ENCODE measurements at places on chromosomes 5 and 9.

DNA sequence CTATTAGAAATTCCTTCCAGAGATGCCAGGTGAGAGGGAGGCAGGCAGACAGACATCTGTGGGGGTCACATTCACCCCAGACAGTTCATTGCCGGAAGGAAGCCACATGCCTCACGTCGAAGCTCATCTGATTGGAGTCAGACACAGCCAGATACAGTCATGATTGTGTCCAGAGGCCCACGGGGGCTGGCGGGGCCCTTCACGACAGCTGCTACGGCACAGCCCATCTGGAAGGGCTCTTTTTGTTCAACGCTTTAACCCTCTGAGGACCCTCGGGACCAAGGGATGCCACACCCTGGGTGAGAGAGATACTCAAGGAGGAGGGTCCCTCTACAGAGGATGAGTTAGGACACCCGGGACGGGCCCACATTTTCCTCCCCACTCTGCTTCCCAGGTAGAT is 31.9 kb upstream of the GABRP start:
- DNase-seq: no peak

- DNase-seq: no peak
Observed at GRCh38 chr5:132474131-132474723, 16.3 kb downstream of the IRF1 start.

GRCh38 chr5:124692324-124692723 is 54.1 kb downstream of the ZNF608 start:
- DNase-seq: no peak

DNA sequence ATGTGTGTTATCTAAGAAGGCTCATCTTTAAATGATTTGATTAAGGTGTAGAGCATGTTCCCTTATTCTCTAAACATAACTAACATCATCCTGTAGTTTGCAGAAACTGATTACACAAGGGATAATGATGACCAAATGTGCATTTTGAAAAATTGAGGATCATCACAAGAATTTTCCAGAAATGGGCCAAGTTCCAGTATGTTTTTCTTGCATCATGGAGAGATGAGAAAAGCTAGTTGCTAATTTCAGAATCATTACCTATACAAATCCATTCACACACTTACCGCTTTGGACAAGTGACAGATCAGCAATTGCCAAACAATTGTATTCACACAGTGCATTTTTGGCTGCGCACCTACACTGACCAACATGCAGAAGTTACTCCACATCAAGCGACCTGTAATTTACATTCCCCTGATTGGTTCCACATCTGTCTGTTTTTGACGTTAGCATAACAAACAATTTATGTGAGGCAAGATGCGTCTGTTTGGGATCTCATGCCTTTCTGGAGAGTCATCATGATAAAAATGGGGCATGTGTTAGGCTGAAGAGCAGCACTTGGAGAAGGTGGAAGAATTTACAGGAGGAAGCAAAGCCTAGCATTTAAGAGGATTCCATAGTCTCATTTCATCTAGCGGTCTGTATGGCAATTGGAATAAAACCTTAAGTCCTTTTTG is 2.8 kb upstream of the BNC2 start:
- no peak for DNase-seq

DNA sequence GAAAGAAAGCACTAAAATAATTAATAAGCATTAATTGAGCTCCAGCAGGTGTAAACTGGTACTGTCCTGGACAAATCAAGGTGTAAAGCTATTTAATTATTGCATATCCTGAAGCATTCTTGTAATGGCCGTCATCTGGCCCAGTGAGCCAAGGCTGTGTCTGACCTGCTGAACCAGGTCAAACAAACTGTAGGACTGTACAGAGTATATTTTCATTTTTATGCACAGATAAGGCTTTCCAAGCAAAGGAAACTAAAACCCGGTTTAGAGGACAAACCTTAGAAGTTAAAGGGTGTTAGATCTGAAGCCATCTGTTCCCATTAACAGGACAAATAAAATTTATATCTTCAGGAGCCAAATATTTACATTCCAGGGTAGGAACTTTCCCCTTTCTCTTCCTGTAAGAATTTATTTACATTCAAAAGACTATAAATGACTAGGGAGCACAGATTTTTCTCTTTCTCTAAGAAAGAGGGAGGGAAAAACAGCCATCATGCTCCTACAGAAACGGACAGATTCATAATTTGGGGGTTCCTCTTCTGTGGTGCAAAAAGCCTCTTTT is 69.8 kb downstream of the ESM1 start:
- no peak for DNase-seq

GRCh38 chr5:110335361-110336066 is 391.0 kb downstream of the TMEM232 start:
- no peak for DNase-seq

DNA sequence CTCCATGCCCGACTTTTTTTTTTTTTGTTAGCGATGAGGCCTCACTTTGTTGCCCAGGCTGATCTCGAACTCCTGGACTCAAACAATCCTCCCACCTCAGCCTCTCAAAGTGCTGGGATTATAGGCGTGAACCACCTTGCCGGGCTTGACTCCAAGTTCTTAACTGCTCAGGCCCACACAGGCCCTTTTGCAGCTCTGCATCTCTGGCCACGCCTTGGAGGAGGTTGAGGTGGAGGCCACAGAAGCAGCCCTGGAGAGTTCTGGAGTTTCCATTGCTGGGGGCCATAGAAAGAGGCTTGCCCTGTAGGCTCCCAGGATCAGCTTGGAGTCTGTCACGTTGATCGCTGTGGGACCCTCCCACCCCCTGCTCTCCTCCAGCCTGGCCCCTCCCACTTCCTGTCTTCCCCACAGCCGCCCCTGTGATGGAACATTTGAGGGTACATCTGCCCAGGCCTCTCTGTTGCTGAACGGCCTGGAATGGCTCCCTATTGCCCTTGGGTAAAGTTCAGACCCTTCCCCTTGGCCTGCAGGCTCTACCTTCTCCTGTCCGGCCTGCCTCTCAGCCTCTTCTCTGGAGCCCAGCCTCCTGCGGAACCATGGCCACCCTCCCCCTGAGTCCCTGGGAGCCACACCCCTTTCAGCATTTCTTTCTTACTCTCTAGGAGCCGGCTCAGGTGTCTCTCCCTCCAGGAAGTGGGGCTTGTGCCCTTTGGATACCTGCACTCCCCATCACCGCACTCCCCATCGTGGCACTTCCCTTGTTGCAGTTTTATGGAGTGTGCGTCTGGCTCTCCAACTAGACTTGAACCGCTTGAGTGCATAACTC is 30.4 kb upstream of the IER5L start:
- peak; percentile 23 for DNase-seq

- no peak for DNase-seq
Observed at GRCh38 chr5:122478741-122479442, 166.9 kb downstream of the SNCAIP start.

DNA sequence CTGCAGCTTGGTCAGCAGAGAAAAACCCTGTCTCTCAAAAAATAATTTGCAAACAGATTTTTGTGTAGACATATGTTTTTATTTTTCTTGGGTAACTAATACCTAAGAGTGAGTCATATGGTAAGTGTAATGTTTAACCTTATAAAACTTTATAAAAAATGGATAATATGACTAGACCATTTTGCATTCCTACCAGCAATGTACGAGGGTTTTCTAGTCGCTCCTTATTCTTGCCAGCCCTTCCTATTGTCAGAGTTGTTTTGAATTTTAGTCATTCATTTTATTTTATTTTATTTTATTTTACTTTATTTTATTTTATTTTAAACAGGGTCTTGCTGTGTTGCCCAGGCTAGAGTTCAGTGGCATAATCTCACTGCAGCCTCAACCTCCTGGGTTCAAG is 37.8 kb downstream of the RABGAP1 start:
- no peak for DNase-seq

DNA sequence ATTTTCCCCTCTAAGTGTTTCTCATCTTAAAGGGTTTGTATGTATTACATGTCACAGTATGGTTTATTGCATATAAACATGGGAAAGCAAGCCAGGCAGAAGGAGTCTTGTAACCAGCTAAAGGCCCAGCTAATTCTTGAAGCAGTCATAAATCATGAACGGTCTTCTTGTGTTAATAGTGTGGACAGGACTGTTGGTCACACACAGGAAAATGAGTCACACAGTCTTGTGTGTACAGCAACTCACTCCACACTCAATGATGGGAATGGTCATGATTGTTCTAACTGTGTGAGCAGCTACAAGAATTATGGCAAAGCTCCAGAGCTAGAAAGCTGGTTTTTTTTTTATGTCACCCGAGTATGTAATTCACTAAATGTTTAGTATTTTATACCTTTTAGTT is 123.9 kb downstream of the GHR start:
- no peak for DNase-seq

DNA sequence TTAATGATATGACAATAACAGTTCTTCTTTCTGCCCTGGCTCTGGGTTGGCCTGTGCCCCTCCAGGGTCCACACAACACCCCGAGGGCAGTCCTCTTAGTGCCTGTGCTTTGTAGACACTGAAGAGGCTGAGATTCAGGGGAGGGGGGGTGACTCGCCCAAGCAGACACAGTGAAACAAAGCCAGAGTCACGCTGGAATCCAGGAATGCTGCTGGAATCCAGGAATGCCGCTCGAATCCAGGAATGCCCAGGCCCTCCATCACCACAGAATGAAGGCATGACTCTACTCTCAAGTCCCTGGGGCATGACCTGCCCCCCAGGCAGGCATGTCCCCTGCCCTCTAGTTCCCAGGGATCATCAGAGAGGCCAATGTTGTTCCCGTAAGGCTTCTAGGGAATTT is 73.1 kb downstream of the LRSAM1 start:
- no peak for DNase-seq

- DNase-seq: no peak
Observed at GRCh38 chr5:140000332-140000731, 42.8 kb downstream of the NRG2 start.

DNA sequence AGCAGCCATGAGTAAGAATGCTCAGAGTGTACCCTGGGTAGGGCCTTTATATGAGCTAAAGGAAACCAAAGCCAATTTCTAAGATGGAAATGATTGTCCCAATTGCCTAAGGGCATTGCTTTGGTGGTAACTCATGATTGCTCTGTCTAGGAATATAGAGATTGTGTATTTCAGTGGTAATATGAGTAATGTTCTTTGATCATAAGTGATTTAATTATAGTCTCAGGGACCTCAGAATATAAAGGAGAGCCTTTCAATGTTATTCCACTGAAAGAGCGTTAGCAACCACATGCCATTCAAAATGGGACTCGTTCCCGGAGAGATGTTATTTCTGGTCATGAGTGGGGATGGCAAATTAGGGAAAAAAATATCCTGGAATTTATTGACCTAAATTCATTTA is 340.5 kb downstream of the ARHGEF28 start:
- no peak for DNase-seq

GRCh38 chr9:37127018-37127417 is 6.6 kb downstream of the ZCCHC7 start:
- DNase-seq: no peak

DNA sequence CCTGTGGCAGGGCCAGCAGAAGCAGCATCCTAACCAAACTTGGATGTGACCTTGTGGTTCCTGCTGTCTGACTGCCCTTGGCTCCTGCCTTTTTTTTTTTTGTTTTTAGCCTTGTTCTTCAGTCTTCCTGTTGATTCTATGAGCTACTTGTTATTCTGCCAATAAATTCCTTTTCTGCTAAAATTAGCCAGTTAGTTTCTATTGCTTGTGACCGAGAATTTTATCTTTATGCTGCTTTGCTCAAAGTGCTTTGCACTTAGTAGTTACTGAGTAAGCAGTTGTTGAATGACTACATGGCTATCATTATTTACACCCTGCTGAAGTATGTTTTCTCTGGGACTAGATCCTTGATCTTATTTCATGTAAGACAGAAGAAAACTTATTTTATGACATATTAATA is 20.8 kb upstream of the ATG10 start:
- DNase-seq: no peak

GRCh38 chr9:8085986-8086385 is 286.4 kb upstream of the DMAC1 start:
- DNase-seq: no peak

DNA sequence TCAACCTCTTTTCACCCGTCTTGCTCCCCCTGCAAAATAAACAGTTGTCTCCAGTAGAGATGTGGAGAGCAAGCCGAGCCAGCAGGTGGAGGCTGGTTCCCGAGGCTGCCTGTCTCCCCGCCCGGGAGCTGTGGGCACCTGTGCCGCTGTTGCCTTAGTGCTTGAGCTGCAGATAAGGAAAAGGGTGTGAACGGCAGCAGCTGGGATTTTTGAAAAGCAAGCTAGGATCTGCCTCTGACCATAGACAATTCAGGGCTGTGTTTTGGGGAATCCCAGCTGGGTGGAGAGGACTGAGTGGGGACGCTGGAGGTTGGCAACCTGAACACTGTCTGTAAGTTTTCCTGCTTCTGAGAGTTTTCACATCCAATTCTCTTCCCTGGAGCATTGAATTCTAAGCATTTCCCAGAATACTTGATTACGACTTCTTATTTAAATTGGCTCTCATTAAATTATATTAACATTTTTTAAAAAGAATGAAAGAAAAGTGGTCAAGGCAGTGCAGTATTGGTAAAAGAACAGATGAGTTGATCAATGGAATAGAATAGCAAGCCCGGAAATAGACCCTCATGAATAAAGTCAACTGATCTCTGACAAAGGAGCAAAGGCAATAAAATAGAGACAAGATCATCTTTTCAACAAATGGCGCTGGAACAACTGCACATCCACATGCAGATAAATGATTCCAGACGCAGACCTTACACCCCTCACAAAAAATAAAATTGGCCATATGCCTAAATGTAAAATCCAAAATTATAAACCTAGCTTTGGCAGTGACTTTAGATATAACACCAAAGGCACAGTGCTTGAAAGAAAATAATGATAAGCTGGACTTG is 9.7 kb downstream of the WNK2 start:
- DNase-seq: no peak

DNA sequence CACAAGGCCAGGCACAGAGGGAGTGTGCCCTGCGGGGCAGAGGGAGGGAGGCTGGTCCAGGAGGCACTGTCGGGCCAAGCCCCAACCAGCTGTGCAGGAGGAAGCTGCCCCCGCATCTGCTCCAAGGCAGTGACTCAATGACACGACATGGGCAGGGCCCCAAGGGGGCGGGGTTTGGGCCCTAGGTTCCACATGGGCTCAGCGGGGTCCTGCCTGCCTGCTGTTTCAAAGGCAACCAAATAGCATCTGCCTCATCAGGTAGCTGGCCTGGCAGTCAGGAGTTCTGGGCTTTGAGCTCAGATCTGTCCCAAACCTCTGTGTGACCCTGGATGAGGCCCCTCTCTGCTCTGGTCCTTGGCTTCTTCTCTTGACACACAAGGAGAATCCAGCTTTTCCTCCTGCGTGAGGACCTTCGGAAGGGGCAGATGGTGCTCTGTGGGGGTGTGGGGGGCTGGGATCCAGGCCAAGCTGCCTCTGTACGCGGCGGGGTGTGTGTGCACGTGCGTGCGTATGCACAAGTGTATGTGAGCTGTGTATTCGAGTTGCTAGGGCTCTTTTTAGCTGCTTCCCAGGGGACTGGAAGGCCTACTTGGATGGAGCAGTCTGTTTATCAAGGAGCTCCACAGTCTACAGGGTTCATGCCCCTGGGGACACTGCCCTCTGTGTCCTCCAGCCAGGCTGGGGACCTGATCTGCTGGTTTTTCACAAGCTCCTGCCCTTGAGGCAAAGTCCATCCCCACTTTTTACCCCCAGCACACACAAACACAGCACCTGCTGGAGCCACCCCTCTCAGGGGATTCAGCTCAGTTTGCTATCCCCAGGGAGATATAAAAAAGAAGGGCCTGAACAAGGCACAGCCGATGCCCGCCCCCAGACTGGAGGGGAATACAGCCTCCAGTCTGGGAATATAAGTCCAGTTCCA is 138.9 kb downstream of the RGS3 start:
- DNase-seq: no peak
